ENCODE measurements at places on chromosomes 3 and 15. TPM values are rescaled to one million over a fixed set of nuclear protein-coding genes. Genes with fewer than 3 reads are reported as not detected.

Gene PCBP4
- total RNA-seq: 19.2 TPM

Gene PLA2G4D
- not detected for total RNA-seq

- DNase-seq: no peak
These were observed 322.6 kb upstream of the TLE3 start for GRCh38 chr15:70420086-70420947.

- DNase-seq: peak; percentile 44
These were observed 76.4 kb downstream of the HES1 start for GRCh38 chr3:194212161-194212844.

- DNase-seq: no peak
These were observed 28.2 kb downstream of the DUOX1 start for GRCh38 chr15:45157974-45158373.

GRCh38 chr15:61112231-61112630 is 116.9 kb downstream of the RORA start:
- DNase-seq: no peak

DNA sequence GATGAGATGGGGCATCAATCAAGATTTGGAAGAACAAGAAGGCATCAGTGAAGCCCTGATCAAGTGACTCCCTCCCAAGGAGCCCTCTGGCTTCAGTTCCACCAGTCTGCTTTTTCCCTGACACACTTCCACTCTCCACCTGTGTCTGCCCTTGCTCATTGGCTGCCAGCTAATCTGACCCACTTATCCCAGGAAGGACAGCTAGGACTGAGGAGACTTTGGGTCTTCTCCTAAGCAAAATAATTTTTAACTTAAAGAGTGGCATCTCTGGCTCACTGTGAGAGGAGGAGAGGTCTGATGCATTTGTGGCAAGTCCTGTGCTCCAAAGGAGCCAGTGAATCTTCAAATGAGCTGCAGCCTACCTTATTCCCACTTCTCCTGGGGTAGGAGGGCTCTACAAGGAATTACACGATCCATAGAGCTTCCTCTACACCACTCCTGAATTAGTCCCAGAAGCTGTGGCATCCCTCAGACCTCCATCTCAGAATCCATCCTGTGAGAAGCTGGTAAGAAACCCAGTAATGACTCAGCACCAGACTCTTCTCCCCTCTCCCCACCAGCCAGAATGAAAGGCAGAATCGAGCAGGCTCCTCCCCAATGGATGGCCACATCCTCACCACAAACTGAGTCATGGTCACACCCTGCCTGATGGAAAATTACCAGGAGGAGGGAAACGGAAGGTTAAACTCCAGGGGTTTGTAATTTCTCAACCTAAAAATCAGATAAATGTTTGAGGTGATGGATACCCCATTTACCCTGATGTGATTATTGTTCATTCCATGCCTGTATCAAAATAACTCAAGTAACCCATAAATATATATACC is 6.3 kb upstream of the PKM start:
- DNase-seq: peak; percentile 95

DNA sequence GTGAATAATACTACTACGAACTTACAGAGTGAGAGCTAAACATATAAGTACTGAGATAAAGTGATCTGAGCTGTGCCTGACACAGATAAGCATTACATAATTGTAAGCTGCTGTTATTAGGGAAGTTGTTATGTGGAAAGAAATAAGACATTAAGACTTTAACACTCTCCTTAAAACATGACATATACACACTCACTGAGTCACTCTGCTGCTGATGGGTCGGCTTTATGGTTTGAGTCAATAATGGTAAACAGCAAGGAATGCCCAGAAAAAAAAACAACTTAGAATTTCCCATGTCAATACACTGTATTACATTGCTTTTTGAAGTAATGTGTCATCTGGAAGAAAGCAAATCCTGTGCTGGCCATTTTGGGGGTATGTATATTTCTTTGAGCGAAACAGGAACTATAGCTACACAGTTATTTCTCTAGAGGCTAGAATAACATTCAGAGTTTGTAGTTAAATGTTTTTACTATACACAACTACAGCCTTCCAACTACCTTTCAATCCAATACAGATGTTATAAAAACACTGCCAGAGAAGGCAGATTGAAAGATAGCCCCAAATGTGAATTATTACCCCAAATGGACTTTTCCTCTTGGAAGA is 22.8 kb upstream of the SPRED1 start:
- DNase-seq: no peak

GRCh38 chr15:85690561-85691231 is 104.0 kb downstream of the KLHL25 start:
- DNase-seq: peak; percentile 50

GRCh38 chr3:102143536-102143935 is 291.3 kb upstream of the ZPLD1 start:
- DNase-seq: no peak
